Nephron progenitor cell (in vitro differentiated cells): ENCODE measurements at places on chromosomes 2 and 18.
A peak's percentile ranks its signal among the peaks of the same experiment; 100 is the strongest.

DNA sequence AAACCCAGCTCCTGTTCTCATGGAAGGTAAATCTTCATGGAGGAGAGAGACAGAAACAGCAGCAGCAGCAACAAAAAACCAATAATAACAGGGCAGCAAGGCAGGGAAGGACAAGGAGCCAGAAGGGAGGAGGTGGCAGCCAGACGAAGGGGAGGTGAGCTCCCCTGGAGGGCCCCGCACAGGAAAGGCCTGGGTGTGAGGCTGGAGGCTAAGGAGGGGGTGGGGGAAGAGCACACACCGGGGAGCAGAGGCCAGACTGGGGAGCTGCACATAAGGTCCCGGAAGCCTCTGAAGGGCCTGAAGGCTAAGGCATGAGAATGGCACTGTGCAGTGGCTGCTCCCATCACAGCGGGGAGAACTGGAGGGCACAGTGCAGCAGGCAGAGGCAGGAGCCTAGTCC, 94.8 kb upstream of the SMAD7 start:
- no peak for DNase-seq
- H3K36me3 ChIP-seq: peaks cover 17% of the 10 kb centered on the region
- peak overlapping the region; percentile 70 for H3K27ac ChIP-seq
- H3K27me3 ChIP-seq: peaks cover 9% of the 10 kb centered on the region

- H3K4me1 ChIP-seq: no peaks in the 10 kb centered on the region
- H3K27me3 ChIP-seq: no peaks in the 10 kb centered on the region
- DNase-seq: no peak
- peaks cover 26% of the 10 kb centered on the region for H3K36me3 ChIP-seq
These were observed 71.6 kb downstream of the UBE2E3 start for GRCh38 chr2:181051861-181052522.

DNA sequence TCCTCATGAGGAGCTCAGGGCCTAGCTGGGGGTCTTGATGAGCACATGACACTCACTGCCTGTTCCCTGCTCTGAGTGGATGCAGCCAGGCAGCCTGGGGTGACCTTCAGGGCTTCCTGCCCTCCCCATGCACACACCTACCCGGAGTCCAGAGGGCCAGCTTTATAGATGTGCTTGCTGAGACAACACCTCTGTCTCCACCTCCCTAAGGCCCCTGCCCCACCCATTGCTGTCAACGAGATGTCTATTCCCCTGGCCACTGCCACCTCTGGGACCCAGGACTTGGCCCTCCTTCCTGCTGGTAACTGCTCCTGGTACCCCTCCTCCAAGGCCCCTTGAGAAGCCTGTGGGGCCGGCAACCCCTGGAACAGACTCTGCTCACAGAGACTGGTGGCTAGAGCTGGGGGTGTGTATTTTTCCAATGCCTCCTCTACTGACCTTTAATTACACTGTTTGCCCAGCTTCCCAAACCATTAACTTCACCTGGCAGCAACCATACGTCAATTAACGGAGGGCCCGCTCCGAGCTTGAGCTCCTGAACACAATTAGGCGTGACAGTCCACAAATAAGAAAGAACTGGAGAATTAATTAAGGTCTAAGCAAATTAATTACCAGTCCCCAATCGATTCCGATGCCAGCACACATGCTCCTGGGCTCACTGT, 66.3 kb downstream of the EMX1 start:
- no peak overlapping the region for H3K4me3 ChIP-seq
- no peak for DNase-seq
- no peaks in the 10 kb centered on the region for H3K36me3 ChIP-seq
- peaks cover 27% of the 10 kb centered on the region for H3K4me1 ChIP-seq
- H3K27ac ChIP-seq: no peak overlapping the region
- peaks cover 2% of the 10 kb centered on the region for H3K27me3 ChIP-seq

GRCh38 chr2:226023383-226023782, 623.9 kb downstream of the NYAP2 start:
- peaks cover 6% of the 10 kb centered on the region for H3K36me3 ChIP-seq
- no peak overlapping the region for H3K27ac ChIP-seq
- no peak overlapping the region for H3K4me3 ChIP-seq
- DNase-seq: no peak
- H3K4me1 ChIP-seq: no peaks in the 10 kb centered on the region
- H3K27me3 ChIP-seq: peaks cover 4% of the 10 kb centered on the region

DNA sequence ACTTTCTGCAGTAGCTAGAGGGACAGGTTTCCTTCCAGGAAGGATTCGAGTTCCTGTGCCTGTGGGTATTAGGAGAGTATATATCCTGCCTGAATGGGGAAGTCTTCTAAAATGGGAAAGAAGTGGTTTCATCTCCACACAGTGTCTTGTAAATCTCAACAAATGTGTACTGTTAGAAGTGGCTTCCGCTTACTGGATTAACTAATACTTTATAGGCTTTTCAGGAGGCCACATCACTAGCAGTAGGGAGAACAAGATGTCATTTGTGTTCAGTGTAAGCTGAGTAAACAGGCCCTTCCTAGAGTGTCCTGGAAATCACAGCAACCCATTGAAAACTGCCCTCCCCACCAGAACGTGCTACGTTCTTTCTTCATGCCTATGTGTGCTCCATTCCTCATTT, 12.5 kb upstream of the POLR1B start:
- H3K4me3 ChIP-seq: no peak overlapping the region
- H3K36me3 ChIP-seq: peaks cover 78% of the 10 kb centered on the region
- no peak overlapping the region for H3K27ac ChIP-seq
- no peak for DNase-seq

GRCh38 chr2:224523626-224524577, 61.3 kb downstream of the CUL3 start:
- peaks cover 22% of the 10 kb centered on the region for H3K4me1 ChIP-seq
- peaks cover 53% of the 10 kb centered on the region for H3K36me3 ChIP-seq
- DNase-seq: no peak

GRCh38 chr18:48597110-48597509, 58.3 kb downstream of the CTIF start:
- H3K4me3 ChIP-seq: no peak overlapping the region
- DNase-seq: no peak
- H3K27ac ChIP-seq: peak overlapping the region; percentile 79
- H3K36me3 ChIP-seq: peaks cover 14% of the 10 kb centered on the region
- peaks cover 67% of the 10 kb centered on the region for H3K4me1 ChIP-seq

- H3K4me1 ChIP-seq: no peaks in the 10 kb centered on the region
- H3K27me3 ChIP-seq: peaks cover 4% of the 10 kb centered on the region
- H3K27ac ChIP-seq: no peak overlapping the region
- H3K4me3 ChIP-seq: no peak overlapping the region
- no peak for DNase-seq
These were observed 103.4 kb upstream of the MEX3C start for GRCh38 chr18:51300912-51301311.

DNA sequence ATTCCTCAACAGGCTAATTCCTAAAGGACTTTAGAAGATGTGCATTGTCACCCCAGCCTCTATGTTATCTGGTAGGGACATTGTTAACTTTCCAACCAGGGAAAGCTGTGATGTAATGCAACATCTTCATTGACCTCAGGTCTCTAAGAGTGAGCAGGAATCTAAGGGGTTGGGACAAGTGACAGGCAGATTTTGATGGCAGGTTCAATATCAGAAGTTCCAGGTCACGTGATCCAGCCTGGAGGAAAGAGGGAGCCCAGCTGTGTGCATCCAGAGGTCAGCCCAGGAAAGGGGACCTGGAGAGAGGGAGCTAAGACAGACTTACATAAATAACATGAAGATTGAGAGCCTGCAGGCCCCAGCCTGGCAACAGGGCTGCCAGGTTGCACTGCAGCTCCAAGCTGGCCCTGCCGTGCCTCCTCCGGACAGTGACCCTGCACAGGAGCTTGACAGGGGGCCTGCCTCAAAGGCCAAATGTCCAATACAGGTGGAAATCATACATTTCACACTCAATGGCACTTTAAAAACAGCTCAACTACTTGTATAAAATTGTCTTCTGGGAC, 262.2 kb upstream of the MGAT5 start:
- no peaks in the 10 kb centered on the region for H3K36me3 ChIP-seq
- no peak for DNase-seq
- H3K4me1 ChIP-seq: peaks cover 10% of the 10 kb centered on the region
- H3K27me3 ChIP-seq: no peaks in the 10 kb centered on the region

DNA sequence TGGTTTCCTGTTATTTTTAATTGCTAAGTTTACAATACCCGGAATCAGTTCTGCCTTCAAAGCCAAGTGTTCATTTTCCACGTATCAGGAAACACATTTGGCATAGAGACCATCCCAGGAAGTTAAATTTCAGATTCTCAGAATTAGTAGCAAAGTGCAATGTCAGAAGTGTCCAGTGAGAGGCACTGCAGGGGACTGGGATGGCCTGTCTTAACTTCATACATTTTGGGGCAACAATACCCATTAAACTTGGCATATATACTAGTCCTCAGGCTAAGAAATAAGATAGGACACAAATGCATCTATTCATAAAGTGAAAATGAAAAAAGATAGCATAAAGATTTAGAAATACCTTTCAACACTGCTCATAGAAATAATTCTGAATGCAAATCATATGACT, 1.5 kb upstream of the IL1RL2 start:
- peaks cover 27% of the 10 kb centered on the region for H3K4me1 ChIP-seq
- peaks cover 4% of the 10 kb centered on the region for H3K36me3 ChIP-seq
- H3K4me3 ChIP-seq: no peak overlapping the region
- H3K27me3 ChIP-seq: peaks cover 45% of the 10 kb centered on the region
- DNase-seq: no peak
- no peak overlapping the region for H3K27ac ChIP-seq

DNA sequence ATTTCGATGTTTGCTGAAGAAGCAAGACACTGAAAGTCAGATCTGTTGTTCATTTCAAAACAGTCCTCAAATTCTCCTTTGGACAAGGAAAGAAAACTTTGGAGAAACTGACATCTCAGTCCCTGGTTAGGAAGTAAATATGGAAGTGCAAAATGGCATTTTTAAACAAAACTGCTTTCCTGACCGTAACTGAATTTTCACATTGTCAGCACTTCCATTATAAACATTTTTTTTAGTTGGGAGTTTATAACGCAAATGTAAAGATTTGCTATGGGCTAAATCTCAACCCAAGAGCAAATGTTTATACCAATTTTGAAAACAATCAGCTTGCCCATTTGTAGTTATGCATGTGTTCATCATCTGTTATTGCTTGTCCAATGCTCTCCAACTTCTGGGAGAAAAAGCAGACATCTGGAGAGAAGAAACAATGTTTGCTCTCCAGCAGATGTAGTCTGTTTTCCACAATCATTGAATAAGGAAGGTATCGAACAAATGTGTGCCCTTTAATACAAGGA, 520.1 kb downstream of the ARHGAP15 start:
- peaks cover 4% of the 10 kb centered on the region for H3K36me3 ChIP-seq
- H3K27ac ChIP-seq: no peak overlapping the region
- DNase-seq: no peak
- H3K4me3 ChIP-seq: no peak overlapping the region
- H3K4me1 ChIP-seq: peaks cover 1% of the 10 kb centered on the region

DNA sequence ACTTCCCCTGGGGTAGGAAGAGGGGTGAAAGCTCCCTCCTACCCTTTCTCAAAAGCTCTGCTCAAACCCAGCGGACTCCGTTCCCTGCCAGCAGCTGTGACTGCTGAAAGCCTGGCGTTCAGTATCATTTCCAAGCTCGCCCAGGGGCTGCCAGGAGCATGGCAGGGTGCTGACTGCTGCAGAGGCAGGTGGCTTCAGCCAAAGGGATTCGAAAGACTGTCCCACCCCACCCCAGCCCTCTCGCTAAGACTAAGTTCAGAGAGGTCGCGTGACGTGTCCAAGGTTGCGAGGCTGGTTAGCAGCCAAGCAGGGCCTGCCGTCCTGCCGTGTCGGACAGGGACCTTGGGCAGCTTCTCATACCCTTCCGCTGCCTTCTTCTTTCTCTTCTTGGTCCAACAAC, 72.3 kb upstream of the RAB12 start:
- H3K27me3 ChIP-seq: peaks cover 11% of the 10 kb centered on the region
- H3K4me1 ChIP-seq: peaks cover 6% of the 10 kb centered on the region
- no peak overlapping the region for H3K4me3 ChIP-seq
- no peak for DNase-seq
- H3K27ac ChIP-seq: no peak overlapping the region
- H3K36me3 ChIP-seq: peaks cover under 1% of the 10 kb centered on the region

- no peak for DNase-seq
- H3K27ac ChIP-seq: no peak overlapping the region
- no peak overlapping the region for H3K4me3 ChIP-seq
- H3K36me3 ChIP-seq: peaks cover 14% of the 10 kb centered on the region
These were observed 334.5 kb upstream of the MMADHC start for GRCh38 chr2:149921911-149922616.

GRCh38 chr2:106323337-106324013, 129.4 kb upstream of the UXS1 start:
- H3K4me1 ChIP-seq: peaks cover 12% of the 10 kb centered on the region
- no peaks in the 10 kb centered on the region for H3K36me3 ChIP-seq
- DNase-seq: no peak
- H3K27ac ChIP-seq: no peak overlapping the region
- no peak overlapping the region for H3K4me3 ChIP-seq

DNA sequence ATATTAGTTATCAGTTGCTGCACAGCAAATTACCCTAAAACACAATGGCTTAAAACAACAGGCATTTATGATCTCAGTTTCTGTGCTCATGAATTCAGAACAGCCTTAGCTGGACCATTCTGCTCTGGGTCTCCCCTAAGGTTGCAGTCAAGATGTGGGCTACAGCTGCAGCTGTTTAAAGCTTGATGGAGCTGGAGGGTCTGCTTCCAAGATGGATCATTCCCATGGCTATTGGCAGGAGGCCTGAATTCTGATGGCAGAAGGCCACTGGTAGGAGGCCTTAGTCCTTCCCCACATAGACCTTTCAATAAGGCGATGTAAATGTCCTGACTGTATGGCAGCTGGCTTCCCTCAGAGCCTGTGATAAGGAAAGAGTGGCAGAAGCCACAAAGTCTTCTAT, 118.6 kb upstream of the SERPINE2 start:
- no peak for DNase-seq
- no peak overlapping the region for H3K27ac ChIP-seq
- no peaks in the 10 kb centered on the region for H3K27me3 ChIP-seq
- H3K36me3 ChIP-seq: no peaks in the 10 kb centered on the region
- peaks cover 14% of the 10 kb centered on the region for H3K4me1 ChIP-seq

DNA sequence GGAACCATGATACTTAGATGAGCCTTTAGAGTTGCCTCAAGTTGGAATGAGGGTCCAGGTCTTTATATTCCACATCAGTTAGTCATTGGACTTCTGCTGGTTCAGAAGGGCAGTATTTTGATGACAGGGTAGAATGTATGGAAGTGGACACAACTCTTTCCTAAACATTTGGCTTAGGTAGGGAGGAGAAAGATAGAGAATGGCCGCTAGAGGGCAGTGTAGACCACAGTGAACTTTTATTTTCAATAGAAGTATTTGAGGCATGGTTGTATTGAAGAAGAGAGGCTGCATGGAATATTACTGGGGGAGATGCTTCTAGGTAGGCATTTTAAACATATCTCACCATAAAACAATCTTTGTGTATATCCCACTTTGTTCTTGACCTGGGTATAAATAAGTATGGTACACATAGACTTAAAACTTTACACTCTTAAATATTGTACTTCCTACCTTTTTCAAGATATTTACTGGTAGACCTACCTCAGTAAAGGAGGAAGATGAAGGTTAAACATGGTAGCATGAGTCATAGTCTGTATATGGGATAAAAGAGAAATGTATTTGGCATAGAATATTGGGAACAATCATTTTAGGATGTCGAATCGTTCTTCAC, 497.6 kb upstream of the FAM98A start:
- DNase-seq: peak; percentile 70
- no peaks in the 10 kb centered on the region for H3K36me3 ChIP-seq
- peaks cover 6% of the 10 kb centered on the region for H3K4me1 ChIP-seq
- H3K27me3 ChIP-seq: peaks cover 6% of the 10 kb centered on the region
- no peak overlapping the region for H3K27ac ChIP-seq
